ENCODE measurements at places on chromosomes 11 and 22. TPM values are rescaled to one million over a fixed set of nuclear protein-coding genes. Genes with fewer than 3 reads are reported as not detected.

GRCh38 chr22:24147666-24148065 lies 33.6 kb upstream of the SUSD2 start:
- peaks cover 86% of the 10 kb centered on the region for H3K4me1 ChIP-seq
- H3K27me3 ChIP-seq: no peaks in the 10 kb centered on the region
- H3K36me3 ChIP-seq: peaks cover 6% of the 10 kb centered on the region
- DNase-seq: no peak
- H3K27ac ChIP-seq: peak overlapping the region; percentile 42

DNA sequence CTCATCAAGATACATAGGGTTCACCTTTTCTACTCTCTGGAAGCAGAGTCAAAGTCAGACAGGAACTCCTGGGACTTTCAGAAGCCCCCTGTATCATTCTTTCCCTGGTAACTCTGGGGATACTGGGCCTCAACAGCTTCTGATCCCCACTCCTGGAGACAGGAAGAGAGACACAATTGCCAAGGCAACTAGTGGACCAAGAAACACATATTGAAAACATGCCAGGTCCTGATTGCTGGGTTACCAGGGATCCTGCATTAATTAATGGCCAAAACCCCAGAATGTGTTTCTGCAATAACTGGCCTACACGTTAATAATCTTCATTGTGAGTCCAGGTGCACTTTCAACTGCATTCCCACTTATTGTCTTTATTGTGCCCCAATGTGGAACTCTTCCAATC lies 260.8 kb upstream of the POU2AF2 start:
- no peak for DNase-seq
- no peak overlapping the region for H3K4me3 ChIP-seq
- no peak overlapping the region for H3K27ac ChIP-seq
- no peaks in the 10 kb centered on the region for H3K36me3 ChIP-seq

TSPAN18 gene
- total RNA-seq: 25.3 TPM

DNA sequence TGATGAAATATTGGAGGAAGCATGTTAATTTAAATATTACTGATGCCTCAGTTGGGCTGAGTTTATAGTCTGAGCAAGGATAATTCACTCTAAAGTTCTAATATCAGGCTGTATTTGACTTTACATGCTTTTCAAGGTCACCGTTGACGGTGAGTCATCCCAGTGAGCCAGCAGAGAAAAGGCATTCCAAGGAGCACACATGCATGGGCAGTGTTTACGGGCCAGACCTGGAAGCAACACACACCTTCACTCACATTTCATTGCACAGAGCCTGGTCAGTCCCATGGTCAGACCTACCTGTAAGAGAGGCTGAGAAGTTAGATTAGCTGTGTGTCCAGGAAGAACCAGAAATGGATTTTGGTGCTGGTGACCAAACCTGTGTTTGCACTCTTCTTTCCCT lies 53.5 kb downstream of the COMMD9 start:
- peaks cover 6% of the 10 kb centered on the region for H3K27me3 ChIP-seq
- no peaks in the 10 kb centered on the region for H3K4me1 ChIP-seq
- H3K27ac ChIP-seq: no peak overlapping the region
- H3K36me3 ChIP-seq: no peaks in the 10 kb centered on the region
- H3K4me3 ChIP-seq: no peak overlapping the region

- no peak overlapping the region for H3K4me3 ChIP-seq
- H3K4me1 ChIP-seq: no peaks in the 10 kb centered on the region
- H3K27me3 ChIP-seq: peaks cover 4% of the 10 kb centered on the region
- no peaks in the 10 kb centered on the region for H3K36me3 ChIP-seq
- no peak overlapping the region for H3K27ac ChIP-seq
These were observed 43.0 kb upstream of the API5 start for GRCh38 chr11:43268786-43269185.

DNA sequence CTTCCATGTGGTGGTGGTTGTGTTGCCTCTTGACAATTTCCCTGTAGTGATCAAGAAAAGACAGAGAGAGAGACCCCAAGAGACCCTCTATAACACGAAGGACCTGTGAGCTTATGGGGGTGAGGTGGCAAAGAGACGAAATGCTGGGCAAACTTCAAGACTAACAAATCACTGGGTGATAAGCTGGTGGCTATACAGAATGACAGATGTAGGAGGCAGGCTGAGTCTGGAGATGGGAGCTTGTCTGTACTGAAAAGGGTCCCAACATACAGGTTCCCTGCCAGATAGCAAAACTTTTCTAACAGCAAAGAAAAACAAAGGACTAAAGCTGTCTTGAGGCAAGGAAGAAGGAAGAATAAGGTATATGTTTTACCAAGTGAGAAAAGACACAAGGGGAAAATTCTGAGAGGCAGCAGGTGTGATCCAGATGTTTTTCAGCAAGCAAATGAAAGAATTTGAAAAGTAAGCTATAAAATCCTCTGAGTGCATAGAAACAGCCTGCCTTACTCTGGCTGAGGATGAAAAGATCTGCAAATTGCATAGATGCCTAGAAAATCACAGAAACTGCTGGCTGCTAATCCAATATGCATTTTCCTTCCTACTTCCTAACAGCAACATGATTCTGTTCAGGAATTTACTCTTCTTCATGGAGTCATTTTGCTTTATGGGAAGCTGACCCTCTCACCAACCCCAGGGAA lies 21.9 kb upstream of the LYVE1 start:
- H3K4me3 ChIP-seq: no peak overlapping the region
- no peaks in the 10 kb centered on the region for H3K36me3 ChIP-seq
- no peak for DNase-seq
- H3K27me3 ChIP-seq: no peaks in the 10 kb centered on the region

- peak; percentile 61 for DNase-seq
- peaks cover 23% of the 10 kb centered on the region for H3K36me3 ChIP-seq
- no peak overlapping the region for H3K4me3 ChIP-seq
- peaks cover 20% of the 10 kb centered on the region for H3K4me1 ChIP-seq
These were observed 46.1 kb upstream of the SCUBE2 start for GRCh38 chr11:9137293-9138132.

KDM4E gene
- total RNA-seq: not detected

DNA sequence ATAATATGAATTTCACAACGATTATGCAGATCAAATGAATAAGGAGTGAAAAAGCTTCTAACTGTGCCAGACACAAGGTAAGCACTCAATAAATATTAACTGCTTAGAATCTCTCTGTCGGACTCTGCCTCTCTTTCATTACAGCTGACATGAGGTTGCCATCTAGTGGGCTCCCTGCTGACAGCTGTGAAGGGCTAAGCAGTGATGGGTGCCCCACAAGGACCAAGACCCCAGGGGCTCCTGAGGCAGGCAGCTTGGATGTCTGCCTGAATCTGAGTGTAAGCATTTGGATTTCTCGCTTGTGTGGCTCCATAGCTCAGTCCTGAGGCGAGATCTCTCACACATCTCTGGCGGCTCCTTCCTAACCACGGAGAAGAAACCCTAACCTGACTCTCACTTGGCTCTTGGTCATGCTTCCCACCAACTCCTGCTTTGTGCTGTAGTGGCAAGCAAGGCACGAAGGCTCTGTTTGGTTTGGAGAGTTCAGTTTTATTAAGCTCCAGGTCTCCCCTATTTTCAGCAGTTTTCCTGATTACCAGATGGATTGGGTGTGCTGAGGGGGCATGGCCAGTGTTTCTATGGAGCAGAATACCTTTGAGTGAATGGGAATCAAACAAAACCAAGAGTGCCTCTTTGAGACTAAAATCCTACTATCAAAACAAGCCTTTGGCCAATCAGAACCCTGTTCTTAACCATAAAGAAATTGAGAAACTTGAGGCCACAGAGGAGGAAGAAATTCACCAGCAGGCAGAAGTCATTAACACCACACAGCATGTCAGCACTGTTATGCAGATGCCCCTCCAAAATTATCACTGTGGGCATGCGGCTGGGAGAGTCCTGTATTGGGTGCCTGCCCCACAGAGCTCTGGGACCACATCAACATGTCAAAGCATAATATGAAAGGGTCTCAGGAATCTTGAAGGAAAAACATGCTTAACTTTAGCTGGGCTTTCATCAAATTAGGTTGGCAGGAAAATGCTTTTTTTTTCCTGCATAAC lies 152.8 kb upstream of the NTM start:
- no peaks in the 10 kb centered on the region for H3K27me3 ChIP-seq
- no peak overlapping the region for H3K4me3 ChIP-seq
- DNase-seq: no peak

DNA sequence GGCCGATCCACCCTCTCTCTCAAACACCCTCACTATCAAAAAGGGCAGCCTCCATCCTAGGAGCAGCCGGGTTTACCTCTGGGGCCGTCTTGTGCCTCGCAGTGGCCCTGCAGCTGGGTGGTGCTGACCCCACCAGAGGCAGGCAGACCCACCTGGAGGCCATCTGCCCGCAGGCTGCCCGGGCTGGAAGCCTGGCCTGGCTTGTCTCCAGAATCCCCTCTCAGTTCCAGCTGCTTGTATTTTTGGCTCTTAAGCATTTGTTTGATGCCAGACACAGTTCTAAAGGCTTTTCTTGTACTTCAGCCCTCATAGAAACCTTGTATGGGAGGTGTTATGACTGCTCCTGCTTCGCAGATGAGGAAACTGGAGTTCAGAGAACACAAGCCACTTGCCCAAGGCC lies 4.2 kb upstream of the NFAM1 start:
- peaks cover 11% of the 10 kb centered on the region for H3K4me1 ChIP-seq
- no peak overlapping the region for H3K27ac ChIP-seq
- no peak for DNase-seq

DNA sequence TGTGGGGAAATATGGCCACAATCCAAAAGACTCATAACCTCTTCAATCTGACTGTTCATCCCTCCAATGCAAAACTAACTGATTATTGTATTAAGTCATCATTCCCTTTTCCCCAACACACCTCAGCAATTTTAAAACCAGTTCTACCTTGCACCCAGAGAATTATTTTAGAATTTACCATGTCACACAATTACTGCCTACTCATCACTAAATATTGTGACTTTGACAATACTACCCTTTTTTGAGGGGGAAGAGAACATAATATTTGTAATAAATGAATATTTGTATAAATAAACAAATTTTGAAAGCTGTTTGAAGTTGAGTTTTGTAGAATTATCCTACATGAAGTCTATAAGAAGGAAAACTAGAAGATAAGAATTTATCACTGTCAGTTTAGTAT lies 28.2 kb upstream of the CALCB start:
- no peak for DNase-seq
- H3K27ac ChIP-seq: no peak overlapping the region
- H3K4me3 ChIP-seq: no peak overlapping the region
- H3K36me3 ChIP-seq: no peaks in the 10 kb centered on the region

GRCh38 chr11:102900346-102900745 lies 25.6 kb upstream of the MMP12 start:
- H3K27me3 ChIP-seq: no peaks in the 10 kb centered on the region
- no peak overlapping the region for H3K4me3 ChIP-seq
- H3K36me3 ChIP-seq: no peaks in the 10 kb centered on the region
- H3K27ac ChIP-seq: no peak overlapping the region
- DNase-seq: no peak

HEPHL1 gene
- not detected for total RNA-seq

UBQLNL gene
- 0.30 TPM for total RNA-seq

OR5B2 gene
- total RNA-seq: not detected

DNA sequence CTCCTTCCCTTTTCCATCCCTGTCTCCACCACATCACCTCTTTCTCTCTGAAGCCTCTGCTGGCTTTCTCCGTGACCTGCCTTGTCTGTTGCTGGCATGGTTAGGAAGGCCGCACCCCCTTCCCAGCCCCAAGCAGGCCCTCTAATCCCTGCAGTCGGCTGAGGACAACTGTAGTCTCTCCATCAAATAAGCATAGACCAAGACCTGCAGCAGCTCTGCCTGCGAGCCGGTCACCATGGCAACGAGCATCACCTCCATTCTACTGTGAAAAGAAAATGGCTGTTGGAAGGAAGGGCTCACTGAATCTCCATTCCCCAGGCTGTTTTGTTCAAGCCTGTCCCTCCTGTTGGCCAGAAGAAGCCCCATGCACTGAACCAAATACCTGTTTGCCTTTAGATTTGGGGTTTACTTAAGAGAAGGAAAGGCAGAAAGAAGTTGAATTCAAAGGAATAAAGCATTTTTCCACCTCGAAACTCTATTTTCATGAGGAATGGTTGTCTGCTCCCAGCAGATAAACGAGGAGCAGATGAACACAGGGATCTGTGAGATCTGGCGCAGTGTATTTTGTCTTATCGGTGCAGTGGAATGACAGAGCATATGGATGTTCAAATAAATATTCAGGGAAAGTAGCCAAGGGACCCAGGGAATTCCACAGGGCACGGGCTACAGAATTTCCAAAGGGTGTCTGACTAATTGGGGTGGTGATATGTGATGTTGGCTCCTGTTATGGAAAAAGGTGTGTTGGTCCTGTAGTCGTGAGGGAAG lies 113.1 kb upstream of the TTC12 start:
- no peak for DNase-seq
- no peak overlapping the region for H3K27ac ChIP-seq
- H3K27me3 ChIP-seq: peaks cover 2% of the 10 kb centered on the region

DNA sequence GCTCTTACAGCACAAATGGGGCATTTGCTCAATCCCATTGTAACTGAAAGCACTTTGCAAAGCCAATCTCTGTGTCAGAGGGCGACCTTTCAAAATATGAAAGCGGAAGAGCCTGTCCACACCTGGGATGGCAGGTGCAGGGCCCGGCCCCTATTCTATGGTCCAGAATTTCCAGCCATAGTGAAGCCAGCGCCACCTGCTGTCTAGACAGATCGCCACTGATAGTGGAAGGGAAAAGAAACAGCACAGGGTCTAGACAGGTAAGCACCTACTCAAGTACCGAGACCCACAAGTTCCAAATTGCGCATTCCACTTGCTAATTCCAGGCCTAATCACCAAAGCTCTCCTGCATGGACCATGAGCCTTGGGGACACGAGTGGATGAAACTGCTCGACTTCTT lies 141.4 kb downstream of the NTM start:
- H3K36me3 ChIP-seq: no peaks in the 10 kb centered on the region
- no peak overlapping the region for H3K27ac ChIP-seq
- DNase-seq: no peak
- no peaks in the 10 kb centered on the region for H3K27me3 ChIP-seq
- H3K4me1 ChIP-seq: no peaks in the 10 kb centered on the region
- H3K4me3 ChIP-seq: no peak overlapping the region

ZNF214 gene
- total RNA-seq: not detected

DNA sequence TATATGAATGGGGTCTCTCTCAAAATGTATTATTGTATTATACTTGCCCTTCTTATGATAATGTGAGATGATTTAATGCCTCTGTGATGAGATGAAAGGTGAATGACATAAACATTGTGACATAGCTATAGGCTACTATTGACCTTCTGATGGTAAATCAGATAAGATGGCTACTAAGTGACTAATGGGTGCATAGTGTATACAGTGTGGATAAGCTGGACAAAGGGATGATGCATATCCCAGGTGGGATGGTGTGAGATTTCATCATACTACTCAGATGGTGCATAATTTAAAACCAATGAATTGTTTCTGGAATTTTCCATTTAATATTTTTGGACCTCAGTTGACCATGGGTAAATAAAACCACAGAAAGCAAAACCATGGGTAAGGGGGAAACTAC lies 243.5 kb downstream of the SBF2 start:
- no peaks in the 10 kb centered on the region for H3K36me3 ChIP-seq
- no peak for DNase-seq
- H3K4me3 ChIP-seq: no peak overlapping the region
- H3K4me1 ChIP-seq: no peaks in the 10 kb centered on the region
- H3K27ac ChIP-seq: no peak overlapping the region
